ENCODE measurements at places on chromosomes 12 and 14.

- no peak for DNase-seq
Measured at GRCh38 chr12:130703733-130704375, 12.2 kb downstream of the RIMBP2 start.

DNA sequence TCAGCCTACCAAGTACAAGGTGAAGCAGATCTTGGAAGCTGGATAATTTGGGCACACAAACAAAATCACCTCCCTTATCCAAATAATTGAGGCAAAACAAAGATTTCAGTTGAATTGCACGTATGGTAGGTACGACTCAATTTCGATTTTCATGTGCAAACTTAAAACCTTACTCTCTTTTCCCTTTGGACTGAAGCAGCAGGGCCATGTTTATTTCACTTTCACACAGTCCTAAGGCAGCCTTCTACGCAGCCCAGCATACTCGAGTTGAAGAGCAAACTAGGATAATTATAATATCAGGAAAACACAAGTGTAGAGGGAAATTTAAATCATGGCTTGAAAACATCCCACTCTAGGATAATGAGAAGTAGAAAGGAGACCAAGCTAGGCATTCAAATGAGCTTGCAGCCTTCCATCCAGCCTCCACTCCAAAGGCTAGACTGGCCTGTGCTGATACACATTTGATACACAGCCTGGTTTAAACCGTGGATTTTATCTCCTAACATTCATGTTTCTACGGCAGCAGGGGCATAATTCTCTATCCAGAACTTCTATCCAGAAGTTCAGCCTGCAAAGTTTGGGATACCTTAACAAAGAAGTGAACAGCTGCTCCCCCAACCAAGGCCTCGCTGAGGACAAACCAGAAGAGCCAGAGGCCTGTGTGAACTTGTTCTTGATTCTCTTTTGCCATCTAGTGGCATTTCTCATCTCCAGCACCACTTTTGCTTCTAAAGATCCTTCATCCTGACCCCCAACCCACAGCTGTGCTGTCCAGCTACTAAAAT, 2.4 kb upstream of the RNASE7 start:
- no peak for DNase-seq

DNA sequence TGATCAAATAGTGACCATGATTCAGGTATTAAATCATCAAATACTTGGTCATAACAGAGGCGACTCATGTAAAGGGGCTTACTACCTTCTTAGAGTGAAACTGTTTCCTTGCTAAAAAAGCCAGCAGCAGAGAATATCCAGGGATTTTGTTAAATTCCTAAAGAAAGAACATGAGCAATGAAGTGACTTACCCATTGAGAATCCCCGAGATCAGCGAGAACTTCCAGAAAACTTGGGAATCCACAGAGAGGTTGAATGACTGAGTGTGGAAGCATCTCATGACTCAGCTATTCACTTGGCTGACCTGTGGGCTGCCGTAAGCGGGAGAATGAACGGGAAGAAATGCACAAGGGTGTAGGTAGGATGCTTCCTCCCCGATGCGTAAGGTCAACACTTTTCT, 85.3 kb upstream of the KCNA1 start:
- DNase-seq = no peak

- no peak for DNase-seq
Measured at GRCh38 chr12:112122823-112123690, 2.3 kb upstream of the TRAFD1 start.

- DNase-seq = no peak
Measured at GRCh38 chr14:73242357-73242901, 5.1 kb downstream of the PAPLN start.

GRCh38 chr14:29648045-29648444, 279.6 kb downstream of the PRKD1 start:
- no peak for DNase-seq

- DNase-seq = no peak
Measured at GRCh38 chr12:112705037-112705632, 86.4 kb upstream of the RPH3A start.

- peak; percentile 46 for DNase-seq
Measured at GRCh38 chr12:98645572-98646067, 530 bp downstream of the APAF1 start.

DNA sequence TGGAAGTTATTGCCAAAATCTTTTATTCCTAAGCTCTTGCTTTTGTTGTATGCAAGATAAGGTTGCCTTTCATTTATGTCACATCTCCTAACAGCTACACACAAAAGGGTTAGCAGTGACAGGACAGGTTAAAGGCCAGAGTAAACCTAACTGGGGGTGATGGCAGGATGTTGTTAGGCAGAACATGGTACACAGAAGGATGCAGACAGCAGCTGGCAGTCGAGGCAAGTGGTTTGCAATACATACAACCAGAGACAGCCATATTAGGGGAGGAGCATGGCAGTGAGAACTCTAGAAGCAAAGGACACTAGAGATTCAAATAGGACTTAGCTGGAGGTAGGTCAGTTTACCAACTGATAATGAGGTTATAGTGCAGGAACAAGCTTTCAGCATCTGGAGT, 2.7 kb upstream of the ABCD2 start:
- DNase-seq = no peak

DNA sequence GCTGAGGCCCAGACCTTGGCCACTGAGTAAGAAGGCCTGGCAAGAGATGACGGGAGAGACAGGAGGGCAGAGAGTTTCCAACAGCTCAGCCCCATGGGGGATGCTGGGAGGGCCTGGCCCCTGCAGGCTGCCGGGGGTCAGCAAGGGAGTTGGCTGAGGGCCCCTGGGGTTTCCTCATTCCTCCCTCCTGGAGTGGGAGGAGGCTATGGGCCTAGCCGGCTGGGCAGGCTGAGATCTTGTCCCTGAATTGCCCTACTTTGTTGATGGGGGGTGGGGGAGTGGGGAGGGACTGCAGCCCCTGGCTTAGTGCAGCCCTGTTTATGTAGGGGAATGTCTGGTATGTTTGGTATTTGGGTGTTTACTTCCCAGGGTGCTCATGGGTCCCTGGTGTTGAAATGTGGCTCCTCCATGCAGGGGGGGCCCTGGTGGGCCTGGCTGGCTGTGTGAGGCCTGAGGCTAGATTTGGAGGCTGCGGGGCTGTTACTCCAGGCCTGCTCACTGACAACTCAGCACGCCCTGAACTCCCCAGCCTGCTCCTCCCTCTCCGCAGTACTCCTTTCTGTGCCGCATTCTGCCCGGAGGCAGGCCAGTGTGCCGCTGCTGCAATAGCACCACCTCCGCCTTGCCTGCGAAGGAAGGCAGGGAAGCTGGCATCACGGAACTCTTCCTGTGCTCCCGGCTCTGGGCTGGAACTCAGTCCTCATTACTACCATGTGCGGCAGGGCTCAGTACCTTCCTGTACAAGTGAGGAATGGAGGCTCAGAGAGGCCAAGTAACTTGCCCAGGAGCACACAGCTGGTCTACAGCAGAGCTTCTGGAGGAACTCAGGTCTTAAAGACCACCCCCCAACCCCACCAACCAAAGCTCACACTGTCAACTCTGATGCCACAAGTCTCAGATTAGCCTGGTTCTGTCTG, 25.3 kb downstream of the JDP2 start:
- peak; percentile 77 for DNase-seq

Data from dorsolateral prefrontal cortex (tissue), 122 donors.